Esophagus muscularis mucosa (tissue), 4 donors: ENCODE measurements at places on chromosomes 1 and 21. TPM values are rescaled to one million over a fixed set of nuclear protein-coding genes. Genes with fewer than 3 reads are reported as not detected.
A peak's percentile ranks its signal among the peaks of the same experiment; 100 is the strongest.

DNA sequence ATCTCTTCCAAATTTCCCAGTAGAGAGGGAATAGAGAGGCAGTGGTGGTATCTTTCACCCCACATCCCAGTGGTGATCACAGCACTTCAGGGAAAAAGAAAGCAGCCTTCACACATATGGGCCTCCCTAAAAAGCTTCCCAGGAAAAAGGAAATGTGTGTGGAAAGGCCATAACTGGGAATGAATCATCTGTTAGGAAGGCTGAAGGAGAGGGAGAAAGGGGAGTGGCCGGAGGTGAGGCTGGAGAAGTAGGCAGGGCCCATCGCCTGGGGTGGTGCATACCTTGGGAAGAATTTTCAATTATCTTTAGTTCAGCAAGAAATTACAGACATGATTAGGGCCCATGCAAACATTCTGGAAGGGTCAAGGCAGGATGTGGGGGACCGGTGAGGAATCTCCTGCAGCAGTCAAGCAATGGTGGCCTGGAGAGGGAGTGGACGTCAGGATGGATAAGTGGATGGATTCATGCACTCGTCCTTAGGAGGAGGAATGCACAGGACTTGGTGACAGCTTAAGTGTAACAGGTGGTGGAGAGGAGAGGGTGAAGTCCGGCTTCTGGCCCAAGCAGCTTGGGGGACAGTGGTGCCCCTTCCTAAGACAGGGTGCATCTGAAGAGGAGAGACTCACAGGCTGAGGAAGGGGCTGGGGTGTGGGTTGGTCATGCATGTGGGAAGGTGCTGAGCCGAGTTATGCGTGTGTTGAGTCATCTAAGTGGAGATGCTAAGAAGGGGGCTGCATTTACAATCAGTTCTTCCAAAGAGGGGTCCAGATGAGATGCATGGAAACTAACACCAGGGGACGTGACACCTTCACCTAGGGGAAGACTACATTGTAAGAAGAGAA is 17.9 kb downstream of the HIVEP3 start:
- peak; percentile 39 for DNase-seq
- H3K4me3 ChIP-seq: no peak overlapping the region
- H3K4me1 ChIP-seq: peaks cover 7% of the 10 kb centered on the region

DNA sequence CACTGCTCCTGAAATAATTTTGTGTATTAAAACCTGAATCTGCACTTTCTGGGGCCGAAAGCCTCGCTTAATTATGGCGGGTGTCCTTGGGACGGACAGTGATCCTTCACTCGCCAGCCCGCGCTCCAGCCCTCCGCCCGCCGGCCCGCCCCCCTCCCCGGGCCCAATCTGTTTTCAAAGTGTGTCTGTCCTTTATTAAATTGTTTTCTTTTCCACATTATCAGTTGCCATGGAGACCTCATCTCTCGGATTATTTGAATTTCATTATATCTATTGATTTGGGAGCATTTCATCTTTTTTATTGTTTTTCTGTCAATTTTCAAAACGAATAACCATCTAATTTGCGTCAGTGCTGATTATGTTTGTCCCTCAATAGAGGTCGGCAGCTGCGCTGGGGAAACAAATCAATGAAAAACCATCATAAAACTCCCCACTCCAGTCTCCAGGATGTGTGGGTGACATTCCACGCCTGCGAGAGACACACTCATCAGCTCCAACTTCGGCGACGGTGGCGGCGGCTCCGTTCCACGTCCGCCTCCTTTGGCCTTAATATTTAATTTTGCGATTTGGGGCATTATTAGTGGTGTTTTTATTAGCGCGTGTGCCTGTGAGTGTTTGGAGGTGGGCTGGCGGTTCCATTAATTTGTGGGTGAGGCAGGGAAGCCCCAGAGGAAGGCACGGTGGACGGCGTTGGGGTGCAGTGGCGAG is 123.9 kb downstream of the CASZ1 start:
- DNase-seq: no peak
- peak overlapping the region; percentile 96 for H3K27ac ChIP-seq

DNA sequence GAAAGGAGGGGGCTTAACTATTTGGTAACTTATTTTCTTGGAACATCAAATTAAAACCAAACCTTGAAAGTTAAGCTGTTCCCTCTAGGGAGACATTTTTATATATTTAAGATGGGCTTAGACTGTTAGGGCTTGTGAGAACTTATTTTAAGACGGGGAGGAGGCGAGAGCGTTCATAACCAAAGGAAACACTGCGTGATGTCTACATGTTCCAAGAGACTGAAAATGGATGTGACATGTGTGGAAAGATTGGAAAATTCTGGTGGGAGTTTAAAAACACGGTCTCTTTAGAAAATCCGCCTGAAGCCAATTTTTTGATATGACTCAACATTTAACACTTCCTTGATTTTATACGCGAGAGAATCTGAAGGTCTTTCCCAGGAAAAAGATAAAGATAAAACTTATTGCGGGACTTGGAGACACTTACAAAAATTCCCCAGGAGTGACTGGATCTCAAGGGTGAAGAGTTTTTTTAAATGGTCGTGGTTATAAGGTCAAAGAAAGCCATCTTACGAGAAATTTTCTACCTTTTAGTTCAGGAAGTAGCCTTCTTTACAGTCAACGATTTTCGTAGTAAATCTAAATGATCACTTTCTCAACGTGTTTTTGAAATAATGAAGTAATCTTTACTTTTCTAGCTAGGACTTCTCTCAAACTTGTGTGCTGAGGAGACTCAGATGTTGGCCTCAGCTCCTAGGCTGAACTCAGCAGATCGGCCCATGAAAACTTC is 828 bp downstream of the PNRC2 start:
- DNase-seq: no peak
- peak overlapping the region; percentile 80 for H3K4me3 ChIP-seq
- H3K36me3 ChIP-seq: no peaks in the 10 kb centered on the region
- H3K27me3 ChIP-seq: no peaks in the 10 kb centered on the region

The TSPAN2 gene
- total RNA-seq: 65.9 TPM

GRCh38 chr21:42427809-42428419 is 24.2 kb downstream of the UBASH3A start:
- H3K36me3 ChIP-seq: no peaks in the 10 kb centered on the region
- H3K27me3 ChIP-seq: no peaks in the 10 kb centered on the region
- no peaks in the 10 kb centered on the region for H3K4me1 ChIP-seq

DNA sequence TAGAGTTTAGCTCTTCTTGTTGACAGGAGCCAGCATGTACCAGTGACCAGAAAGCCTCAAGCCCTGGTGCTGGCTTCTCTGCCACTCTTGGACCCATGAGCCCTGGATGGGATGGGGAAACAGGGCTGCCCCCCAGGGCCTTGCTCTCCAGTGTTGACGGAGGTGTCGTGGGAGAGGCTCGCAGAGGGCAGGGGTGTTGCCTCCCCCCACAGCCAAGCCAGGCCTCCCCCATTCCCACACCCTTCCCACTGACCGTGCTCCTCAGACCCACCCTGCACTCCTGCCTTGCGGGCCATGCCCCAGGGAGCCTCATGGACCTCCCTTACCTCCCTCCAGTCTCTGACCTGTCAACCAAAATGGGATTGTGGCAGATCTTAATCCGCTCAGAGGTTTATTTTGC is 123.8 kb upstream of the COL6A1 start:
- H3K4me1 ChIP-seq: no peaks in the 10 kb centered on the region
- no peak overlapping the region for H3K4me3 ChIP-seq
- no peak for DNase-seq
- no peaks in the 10 kb centered on the region for H3K27me3 ChIP-seq

The SYDE2 gene
- total RNA-seq: 94.7 TPM

DNA sequence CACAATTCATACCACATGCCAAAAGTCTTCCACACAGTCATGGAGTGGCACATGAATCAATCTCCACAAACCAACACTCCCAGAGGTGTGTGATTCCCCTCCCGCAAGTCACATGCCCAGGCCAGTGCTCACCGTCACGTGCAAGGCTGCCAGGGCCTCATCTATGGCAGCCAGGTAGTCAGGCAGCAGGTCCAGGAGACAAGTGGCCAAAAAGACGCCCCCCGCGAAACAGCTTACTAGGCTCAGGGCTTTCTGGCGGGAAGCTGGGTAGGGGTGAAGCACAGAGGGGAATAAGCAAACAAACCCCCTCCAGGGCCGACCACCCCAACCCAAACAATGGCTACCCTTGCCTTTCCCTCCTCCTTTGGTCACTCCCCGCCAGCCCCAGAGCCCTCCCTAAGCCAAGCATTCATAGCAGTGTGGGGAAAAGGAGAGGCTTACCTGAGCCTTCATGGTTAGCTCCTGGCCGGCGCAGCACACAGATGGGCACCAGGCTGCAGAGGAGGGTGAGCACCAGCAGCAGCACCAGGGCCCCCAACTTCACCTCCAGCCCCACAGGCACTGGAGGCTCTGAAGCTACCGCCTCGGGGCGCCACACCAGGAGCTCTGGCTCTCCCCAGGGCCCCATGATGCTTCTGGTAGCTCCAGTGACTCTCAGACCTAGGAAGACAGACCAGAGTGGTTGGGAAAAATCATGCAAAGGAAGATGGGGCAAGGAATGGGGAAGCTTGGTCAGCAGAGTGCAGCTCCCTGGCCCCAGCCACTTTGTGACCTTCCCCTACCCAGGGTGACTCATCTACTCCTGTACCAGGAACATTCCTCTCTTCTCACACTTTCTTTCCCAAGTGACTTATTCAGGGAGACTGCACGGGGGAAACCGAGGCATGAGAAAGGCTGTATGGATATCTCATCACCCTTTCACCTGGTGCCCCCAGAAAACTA is 978 bp downstream of the SLC39A1 start:
- H3K27me3 ChIP-seq: no peaks in the 10 kb centered on the region
- peak overlapping the region; percentile 96 for H3K27ac ChIP-seq
- peaks cover 21% of the 10 kb centered on the region for H3K36me3 ChIP-seq

DNA sequence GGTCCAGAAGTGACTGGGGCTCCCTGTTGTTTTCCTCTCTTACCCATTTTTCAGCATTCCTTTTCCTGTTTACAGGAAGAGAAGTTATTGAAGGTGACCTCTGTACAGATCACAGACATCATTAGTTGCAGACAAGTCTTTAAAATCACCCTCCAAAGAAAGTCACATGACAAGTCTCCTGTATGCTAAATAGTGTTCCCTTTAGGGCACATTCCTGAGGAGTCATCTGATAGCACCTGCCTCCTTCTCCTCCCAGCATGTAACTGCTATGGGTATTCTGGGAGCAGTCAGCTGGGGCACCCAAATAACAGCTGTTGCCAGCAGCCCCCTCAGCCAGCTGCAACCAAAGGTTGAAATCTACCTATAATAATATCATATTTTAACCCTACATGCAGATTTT is 200.6 kb downstream of the PTGER3 start:
- H3K27me3 ChIP-seq: no peaks in the 10 kb centered on the region
- no peak for DNase-seq
- no peaks in the 10 kb centered on the region for H3K36me3 ChIP-seq

DNA sequence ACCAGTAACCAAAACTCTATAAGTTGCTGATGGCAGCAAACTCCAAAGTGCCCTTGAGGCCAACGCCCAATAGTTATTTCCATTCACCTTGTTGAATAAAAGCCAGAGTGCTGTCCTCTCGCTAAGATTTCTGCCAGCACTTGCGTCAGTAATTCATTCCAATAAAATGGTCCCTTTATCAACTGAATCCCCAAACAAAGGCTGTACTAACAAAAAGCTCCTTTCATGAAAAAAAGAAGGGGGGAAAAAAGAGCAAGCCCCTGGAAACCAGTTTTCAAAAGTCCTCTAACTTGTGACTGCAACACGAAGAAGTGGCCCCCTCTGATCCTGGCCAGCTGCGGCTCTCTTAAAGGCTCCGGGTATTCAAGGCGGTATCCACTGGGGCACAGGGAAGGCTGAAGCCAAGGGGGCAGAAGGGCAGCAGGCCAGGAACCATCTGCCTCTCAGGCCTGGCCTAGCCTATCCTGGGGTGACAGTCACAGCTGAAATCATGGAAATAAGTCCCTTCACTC is 55.8 kb upstream of the ZNF326 start:
- H3K27ac ChIP-seq: no peak overlapping the region
- H3K27me3 ChIP-seq: no peaks in the 10 kb centered on the region
- H3K4me3 ChIP-seq: no peak overlapping the region
- peaks cover 5% of the 10 kb centered on the region for H3K36me3 ChIP-seq
- DNase-seq: no peak

The AGPAT3 gene
- 36.2 TPM for total RNA-seq

- H3K4me1 ChIP-seq: no peaks in the 10 kb centered on the region
- no peak overlapping the region for H3K4me3 ChIP-seq
- no peak overlapping the region for H3K27ac ChIP-seq
Observed at GRCh38 chr21:33040215-33040614, 14.5 kb downstream of the OLIG2 start.

GRCh38 chr21:42567214-42567555 is 53.5 kb downstream of the SLC37A1 start:
- H3K4me1 ChIP-seq: no peaks in the 10 kb centered on the region
- H3K36me3 ChIP-seq: peaks cover 6% of the 10 kb centered on the region
- no peak for DNase-seq
- no peaks in the 10 kb centered on the region for H3K27me3 ChIP-seq
- H3K27ac ChIP-seq: no peak overlapping the region
- H3K4me3 ChIP-seq: no peak overlapping the region

- DNase-seq: no peak
- no peak overlapping the region for H3K27ac ChIP-seq
- no peaks in the 10 kb centered on the region for H3K4me1 ChIP-seq
- H3K27me3 ChIP-seq: no peaks in the 10 kb centered on the region
- no peak overlapping the region for H3K4me3 ChIP-seq
Observed at GRCh38 chr1:172613294-172613693, 45.6 kb upstream of the FASLG start.

- no peak for DNase-seq
- no peak overlapping the region for H3K4me3 ChIP-seq
- H3K4me1 ChIP-seq: peaks cover 43% of the 10 kb centered on the region
- H3K27me3 ChIP-seq: no peaks in the 10 kb centered on the region
- peak overlapping the region; percentile 78 for H3K27ac ChIP-seq
- no peaks in the 10 kb centered on the region for H3K36me3 ChIP-seq
Observed at GRCh38 chr1:32988665-32989064, 24.1 kb upstream of the RNF19B start.

- no peaks in the 10 kb centered on the region for H3K36me3 ChIP-seq
- H3K27me3 ChIP-seq: no peaks in the 10 kb centered on the region
- no peaks in the 10 kb centered on the region for H3K4me1 ChIP-seq
- no peak overlapping the region for H3K27ac ChIP-seq
Observed at GRCh38 chr1:114648503-114648902, 21.3 kb downstream of the DENND2C start.

DNA sequence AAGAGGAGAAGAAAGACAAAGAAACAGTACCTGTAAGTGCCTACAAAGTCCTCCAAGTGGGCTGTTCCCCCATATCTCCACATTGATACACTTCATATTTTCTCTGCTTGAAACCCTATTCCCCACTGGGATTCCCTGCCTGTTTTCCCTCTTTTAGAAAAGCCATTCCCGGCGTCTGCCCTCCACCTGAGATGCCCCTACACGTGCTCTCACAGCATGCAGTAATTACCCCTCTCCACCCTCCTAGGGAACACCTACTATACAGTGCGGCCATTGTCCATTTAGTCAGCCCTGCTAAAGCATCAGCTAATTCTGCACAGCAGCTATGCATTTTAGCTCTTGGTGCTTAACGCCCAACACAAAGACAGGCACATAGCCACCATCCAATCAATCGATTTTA is 135.7 kb upstream of the TIAM1 start:
- no peaks in the 10 kb centered on the region for H3K36me3 ChIP-seq
- H3K4me1 ChIP-seq: no peaks in the 10 kb centered on the region
- DNase-seq: no peak
- no peaks in the 10 kb centered on the region for H3K27me3 ChIP-seq
- no peak overlapping the region for H3K27ac ChIP-seq
- H3K4me3 ChIP-seq: no peak overlapping the region
